ENCODE measurements at places on chromosomes 3 and 15.
A peak's percentile ranks its signal among the peaks of the same experiment; 100 is the strongest.

- DNase-seq, result no peak
Observed at GRCh38 chr3:71146673-71147072, 436.9 kb downstream of the FOXP1 start.

GRCh38 chr3:1439395-1439794 lies 346.6 kb downstream of the CNTN6 start:
- no peak for DNase-seq

DNA sequence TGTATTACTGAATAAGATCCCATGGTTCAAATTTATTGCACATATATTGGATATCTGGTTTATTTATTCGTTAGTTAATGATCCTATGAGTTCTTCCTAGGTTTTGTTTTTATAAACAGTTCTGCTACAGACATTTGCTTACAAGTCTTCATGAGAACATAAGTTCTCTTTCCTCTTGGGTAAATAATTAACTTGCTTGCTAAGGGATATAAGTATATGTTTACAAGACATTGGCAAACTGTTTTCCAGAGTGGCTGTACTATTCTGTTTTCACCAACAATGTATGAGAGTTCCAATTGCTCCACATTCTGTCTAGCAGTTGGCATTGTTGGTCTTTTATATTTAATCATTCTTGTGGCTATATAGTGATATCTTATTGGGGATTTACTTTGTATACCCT lies 341.8 kb upstream of the GBE1 start:
- no peak for DNase-seq

DNA sequence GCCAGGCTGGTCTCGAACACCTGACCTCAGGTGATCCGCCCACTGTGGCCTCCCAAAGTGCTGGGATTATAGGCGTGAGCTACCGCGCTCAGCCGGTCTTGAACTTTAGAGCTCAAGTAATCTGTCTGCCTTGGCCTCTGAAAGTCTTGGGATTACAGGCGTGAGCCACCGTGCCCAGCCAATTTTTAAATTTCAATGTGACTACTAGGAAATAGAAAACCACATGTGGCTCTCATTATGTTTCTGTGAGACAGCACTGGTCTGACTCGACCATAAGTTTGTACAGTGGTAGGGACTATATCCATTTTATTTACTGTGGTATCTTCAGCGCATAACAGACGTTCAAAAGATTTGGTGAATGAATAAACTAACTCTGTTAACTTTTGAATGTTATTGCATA lies 9.1 kb downstream of the ZFAND6 start:
- peak; percentile 73 for DNase-seq

- DNase-seq, result no peak
Observed at GRCh38 chr3:43968465-43968864, 273.2 kb upstream of the TOPAZ1 start.

DNA sequence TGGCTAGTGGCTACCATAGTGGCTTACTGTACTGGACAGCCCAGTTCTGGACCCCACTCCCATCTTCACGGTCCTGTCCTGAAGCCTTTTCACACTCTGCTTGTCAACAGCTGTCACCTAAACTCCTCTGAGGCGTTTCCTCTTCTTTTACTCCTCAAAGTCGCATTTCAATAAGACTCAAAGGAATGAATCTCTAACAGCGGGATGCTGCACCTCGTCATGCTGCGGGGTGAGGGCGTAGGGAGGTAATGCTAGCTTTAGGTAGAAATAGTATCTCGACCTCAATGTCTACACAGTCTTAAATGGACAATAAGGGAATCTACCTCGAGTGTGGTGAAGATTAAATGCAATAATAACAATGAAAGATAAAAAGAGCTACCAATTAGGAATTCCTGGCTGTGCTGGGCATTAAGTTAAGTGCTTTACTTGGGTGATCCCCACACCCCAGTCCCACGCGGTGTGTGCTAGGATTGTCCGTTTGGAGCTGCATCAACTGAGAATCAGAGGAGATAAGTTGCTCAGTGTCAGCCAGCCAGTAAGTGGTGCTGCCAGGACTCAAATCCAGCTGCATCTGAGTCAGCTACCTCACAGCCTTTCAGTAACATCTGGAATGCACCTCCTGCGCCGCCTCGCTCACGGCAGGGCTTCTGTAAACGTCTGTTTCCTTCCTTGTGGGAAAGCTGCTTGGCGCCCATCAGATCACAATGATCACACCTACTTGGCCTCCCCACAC lies 14.0 kb downstream of the PLA2G4D start:
- DNase-seq, result peak; percentile 47

- DNase-seq, result peak; percentile 49
Observed at GRCh38 chr3:145182196-145182911, 978.6 kb downstream of the PLOD2 start.

DNA sequence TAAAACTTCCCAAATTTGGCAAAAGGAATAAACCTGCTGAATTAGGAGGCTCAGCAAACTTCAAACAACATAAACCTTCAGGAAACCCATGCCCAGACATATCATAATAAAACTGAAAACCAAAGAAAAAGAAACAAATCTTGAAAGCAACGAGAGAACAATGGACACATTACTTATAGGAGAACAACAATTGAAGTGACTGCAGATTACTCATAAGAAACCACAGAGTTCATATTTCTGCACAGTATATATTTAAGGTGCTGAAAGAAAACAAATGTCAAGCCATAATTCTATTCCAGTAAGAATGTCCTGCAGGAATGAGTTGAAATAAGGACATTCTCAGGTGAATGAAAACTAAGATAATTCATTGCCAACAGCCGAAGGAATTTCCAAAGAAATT lies 80.8 kb upstream of the PROK2 start:
- DNase-seq, result peak; percentile 23

All from fibroblast of the aortic adventitia (primary cell).